AG04450 (cell line): ENCODE measurements at places on chromosomes 2 and 18.

DNA sequence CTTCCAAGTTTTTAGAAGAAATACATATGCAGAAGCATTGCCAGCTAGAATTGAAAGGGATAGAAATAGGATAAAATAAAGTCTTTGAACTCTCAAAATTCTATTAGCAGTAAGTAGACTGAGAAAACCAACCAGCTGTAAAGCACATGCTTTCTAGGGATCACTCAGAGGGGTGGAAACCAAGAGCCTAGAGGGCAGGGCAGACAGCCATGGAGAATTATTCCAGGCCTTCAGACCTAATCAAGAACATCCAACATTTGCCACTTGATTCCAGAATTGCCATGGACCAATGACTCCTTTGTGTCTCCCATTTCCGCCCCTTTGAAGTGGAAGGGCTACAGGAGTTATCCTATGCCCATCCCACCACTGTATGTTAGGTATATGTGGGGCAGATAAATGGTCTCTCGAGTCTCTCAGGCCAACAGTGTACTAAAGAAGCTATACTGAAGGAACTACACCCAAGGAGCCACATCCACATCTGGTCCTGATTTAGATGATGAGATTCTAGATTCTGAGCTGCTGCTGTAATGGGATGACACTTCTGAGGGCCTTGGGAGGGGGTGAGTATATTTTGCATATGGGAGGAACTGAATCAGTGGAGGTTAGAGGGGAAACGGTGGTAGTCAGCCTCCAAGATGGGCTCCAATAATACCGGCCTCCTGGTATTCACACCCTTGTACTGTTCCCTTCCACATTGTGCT is 4.0 kb downstream of the FARSB start:
- DNase-seq = no peak

- DNase-seq = no peak
These were observed 186.2 kb upstream of the PARD3B start for GRCh38 chr2:204359076-204359475.

- no peak for DNase-seq
These were observed 1.1 kb upstream of the DUSP2 start for GRCh38 chr2:96146153-96146880.

DNA sequence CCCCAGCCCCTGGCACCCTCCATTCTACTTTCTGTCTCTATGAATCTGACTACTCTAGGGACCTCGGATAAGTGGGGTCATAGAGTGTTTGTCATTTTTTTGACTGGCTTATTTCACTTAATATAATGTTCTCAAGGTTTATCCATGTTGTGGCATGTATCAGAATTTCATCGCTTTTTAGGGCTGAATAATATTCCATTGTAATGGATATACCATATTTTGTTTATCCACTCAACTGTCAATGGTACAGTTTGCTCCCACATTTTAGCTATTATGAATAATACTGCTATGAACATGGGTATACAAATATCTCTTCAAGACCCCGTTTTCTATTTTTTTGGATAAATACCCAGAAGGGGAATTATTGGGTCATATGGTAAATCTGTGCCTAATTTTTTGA is 7.4 kb downstream of the TRAF3IP1 start:
- no peak for DNase-seq

- no peak for DNase-seq
These were observed 27.9 kb downstream of the PSD4 start for GRCh38 chr2:113201496-113202304.
